ENCODE measurements at places on chromosomes 7 and 10.

GRCh38 chr10:111077479-111077784 is 603 bp downstream of the ADRA2A start:
- no peak for DNase-seq

GRCh38 chr10:29797616-29798015 is 162.8 kb upstream of the SVIL start:
- DNase-seq: no peak

GRCh38 chr7:106625678-106626301 is 35.2 kb downstream of the CCDC71L start:
- DNase-seq: no peak

- no peak for DNase-seq
Measured at GRCh38 chr7:2036786-2037185, 196.0 kb downstream of the MAD1L1 start.

- no peak for DNase-seq
Measured at GRCh38 chr7:147497246-147497645, 1093.3 kb upstream of the C7orf33 start.

DNA sequence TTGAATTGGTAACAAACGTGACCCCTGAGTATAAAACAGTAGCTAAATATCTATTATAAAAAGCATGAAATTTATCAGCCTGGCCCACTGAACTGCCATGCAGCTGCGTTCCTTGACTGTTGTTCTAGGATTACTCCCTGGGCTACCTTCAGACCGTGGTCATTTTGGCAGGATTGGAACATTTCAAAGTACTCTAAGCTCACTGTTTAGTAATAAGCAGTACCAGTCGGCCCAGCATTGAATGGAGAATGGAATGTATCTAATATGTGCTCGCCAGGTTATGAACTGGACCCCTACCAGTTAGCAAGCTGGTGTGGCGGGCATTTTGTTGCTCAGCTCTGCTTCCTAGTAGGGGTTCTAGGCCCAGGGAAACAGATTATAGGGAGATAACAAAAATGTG is 112.2 kb downstream of the SEMA3C start:
- DNase-seq: no peak

- no peak for DNase-seq
Measured at GRCh38 chr10:82969405-82969804, 1094.4 kb downstream of the NRG3 start.

GRCh38 chr10:126250045-126250444 is 138.2 kb downstream of the ADAM12 start:
- DNase-seq: no peak

DNA sequence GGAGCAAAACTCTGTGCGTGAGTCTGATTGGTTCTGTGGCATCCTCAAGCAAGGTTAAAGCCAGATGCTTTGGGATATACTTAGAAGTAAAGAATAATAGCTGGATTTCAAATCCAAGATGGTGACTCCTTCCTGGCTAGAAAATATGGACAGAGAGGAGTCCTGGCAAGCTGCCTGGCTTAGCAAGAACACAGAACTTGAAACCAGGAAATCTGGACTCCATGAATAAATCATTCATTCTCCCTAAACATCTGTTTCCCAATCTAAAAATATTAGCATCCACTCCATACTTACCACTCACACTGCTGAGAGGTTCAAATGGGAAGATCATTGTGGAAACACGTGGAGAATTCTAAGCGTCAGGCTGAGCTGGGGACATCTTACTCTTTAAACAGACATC is 1074.1 kb upstream of the AUTS2 start:
- DNase-seq: no peak

DNA sequence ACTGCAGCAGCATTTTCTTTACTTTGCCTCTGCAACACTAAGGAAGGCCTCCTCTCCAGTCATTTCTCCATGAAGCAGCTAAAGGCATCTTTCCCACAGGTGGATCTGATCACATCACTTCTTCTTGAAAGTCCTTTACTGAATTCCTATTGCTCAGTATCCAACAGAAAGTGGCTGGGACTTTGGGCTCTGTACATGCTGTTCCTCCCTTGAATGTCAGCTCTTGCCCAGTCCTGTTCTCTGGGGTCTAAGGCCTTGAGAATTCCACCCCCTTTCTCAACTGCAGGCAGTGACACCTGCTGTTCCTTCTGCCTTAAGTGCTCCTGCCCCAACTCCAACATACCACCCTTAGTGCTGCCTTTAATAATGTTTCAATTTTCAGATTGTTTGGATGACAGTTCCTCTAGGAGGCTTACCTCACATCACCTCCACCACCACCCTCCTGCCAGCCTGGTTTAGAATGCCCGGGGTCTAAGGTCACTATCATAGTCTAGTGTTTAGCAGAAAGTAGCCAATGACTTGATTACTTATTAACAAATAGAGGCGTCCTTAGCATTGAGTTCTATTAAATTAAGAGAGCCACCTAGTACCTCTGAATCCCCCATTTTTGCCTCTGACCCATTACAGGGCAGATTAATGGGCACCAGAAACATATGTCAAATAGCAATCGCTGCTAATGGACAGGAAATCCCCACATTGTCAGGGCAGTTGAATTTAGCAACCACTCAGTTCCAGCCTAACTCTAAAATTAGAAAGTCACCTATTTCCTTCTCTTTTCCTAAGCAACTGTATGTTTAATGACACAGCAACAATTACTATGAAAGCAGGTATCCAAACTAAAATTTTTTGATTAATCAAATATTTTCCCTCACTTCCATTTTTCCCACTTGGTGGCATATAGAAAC is 11.4 kb downstream of the INHBA start:
- no peak for DNase-seq

DNA sequence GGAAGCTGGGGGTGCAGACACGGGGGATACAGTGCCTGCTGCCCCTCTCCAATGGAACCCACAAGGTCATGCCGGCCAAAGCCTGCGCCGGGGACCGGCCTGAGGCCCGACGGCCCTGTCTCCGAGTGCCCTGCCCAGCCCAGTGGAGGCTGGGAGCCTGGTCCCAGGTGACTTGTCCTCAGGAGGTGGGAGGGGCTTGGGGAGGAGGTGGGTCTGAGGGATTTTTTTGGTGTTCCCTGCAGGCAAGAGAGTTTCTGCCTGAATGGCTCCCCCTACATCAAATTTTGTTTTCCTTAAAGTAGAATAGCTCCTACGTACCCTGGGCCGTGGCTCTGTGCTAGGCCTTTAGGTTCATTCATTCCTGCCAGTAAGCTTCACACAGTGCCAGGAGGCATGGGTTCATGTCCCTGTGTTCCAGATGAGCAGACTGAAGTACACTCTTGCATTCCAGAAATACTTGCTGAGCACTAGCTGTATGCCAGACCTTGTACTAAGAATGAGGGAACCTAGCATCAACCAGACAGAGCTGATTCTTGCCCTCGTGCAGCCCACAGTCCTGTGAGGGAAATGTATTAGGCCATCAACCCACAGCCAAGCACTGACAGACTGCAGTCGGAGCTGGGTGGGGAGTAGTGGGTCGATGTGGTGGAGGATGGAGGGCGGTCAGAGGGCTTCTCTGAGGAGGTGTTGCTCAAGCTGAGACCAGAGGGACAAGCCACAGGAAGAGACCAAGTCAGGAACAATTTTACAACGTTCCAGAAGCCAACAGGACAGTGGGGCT is 31.1 kb downstream of the TBATA start:
- DNase-seq: no peak

- no peak for DNase-seq
Measured at GRCh38 chr10:126422567-126422966, 34.3 kb upstream of the ADAM12 start.

GRCh38 chr10:117652228-117653169 is 110.0 kb downstream of the EMX2 start:
- DNase-seq: no peak

GRCh38 chr10:83908506-83908905 is 230.8 kb upstream of the GHITM start:
- no peak for DNase-seq

- DNase-seq: no peak
Measured at GRCh38 chr10:6743291-6743849, 163.3 kb upstream of the PRKCQ start.

GRCh38 chr7:16028636-16029035 is 342.2 kb upstream of the MEOX2 start:
- no peak for DNase-seq

GRCh38 chr7:74657692-74658177 is at the start of gene GTF2I:
Gene GTF2I, plus strand, starts transcription at chr7:74657718. Its CDS starts 31,411 bp downstream, at chr7:74689129.
- DNase-seq: no peak

DNA sequence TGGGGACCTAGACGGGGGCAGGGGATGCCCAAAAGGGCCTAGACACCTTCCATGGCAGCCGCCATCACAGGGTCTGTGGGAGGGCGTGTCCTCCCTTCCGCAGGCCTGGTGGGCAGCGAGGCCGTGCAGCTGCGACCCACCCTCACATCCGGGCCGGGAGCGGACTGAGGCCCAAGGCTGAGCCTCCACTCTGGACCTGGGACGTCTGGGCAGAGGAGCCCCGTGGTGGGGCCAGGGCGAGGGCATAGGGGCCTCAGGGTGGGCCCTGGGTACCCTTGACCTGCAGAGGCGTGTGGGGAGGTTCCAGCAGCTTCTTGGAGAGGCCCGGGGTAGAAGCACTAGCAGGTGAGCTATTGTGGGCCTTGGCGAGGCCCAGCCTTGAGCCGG is 49.2 kb downstream of the PWWP2B start:
- DNase-seq: no peak

DNA sequence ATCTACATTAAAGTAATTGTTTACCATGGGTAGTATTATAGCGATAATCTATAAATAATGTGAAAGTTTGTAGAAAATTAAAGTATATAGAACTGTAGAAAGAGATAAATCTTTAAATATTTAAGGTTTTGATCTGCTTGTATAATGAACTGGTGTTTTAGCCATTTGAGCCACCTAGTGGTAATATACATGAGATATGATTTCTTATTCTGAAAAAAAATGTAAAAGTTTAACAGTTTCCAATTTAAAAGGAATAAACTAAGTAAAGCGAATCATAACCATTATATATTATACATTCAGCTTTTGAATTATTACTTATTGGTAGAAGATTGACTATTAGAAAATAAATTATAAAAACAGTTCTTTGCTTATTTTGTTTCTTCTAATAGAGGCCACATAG is 91.2 kb downstream of the OTUD1 start:
- DNase-seq: no peak

GRCh38 chr7:112022128-112022527 is 184.1 kb downstream of the DOCK4 start:
- no peak for DNase-seq

DNA sequence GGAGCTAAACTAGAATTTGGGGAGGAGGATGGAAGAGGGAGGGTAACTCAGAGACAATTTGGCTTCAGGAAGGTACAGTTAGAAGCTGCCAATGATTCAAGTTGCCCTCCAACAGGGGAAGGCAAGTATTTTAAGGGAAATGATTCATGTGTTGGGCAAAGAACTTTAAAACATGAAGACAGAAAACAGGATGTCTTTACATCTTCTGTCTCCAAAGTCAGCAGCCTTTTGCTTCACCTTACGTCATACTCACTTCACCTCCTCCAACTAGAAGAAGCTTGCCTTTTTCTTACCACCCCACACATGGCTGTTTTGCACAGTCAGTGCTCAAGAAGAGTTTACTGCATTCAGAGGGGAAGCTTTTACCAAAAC is 36.1 kb downstream of the PPP1R3C start:
- DNase-seq: no peak

GRCh38 chr10:58868736-58869435 is 307.6 kb upstream of the PHYHIPL start:
- DNase-seq: no peak

- no peak for DNase-seq
Measured at GRCh38 chr7:30510124-30511075, 5.8 kb upstream of the GGCT start.

DNA sequence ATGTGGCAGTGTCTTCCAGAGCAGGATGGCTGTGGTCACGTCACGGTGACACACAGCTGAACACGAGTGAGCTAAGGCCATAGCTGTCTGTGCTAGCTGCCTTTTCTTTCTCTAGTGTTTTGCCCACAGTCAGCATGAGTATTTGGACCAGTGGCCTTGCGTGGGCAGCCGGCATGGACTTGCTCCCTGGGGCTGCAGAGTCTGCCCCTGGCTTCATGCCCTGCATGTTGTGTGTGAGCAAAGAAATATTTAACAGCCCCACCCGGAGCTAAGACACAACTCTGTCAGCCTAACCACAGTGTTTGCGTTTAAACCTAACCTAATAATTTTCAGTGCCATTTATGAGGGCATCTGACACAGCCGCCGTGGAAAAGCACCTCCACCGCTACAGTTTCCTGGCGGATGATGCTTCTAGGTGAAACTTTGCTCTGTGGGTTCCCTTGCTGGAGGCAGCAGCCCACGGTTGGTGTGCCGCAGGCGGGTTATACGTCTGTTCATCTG is 14.6 kb downstream of the CHST12 start:
- DNase-seq: no peak

GRCh38 chr7:12728192-12728538 is 40.7 kb downstream of the ARL4A start:
- DNase-seq: no peak

- no peak for DNase-seq
Measured at GRCh38 chr7:94497874-94498670, 11.5 kb upstream of the CASD1 start.

GRCh38 chr10:3781468-3782145 is 3.4 kb downstream of the KLF6 start:
- DNase-seq: no peak

DNA sequence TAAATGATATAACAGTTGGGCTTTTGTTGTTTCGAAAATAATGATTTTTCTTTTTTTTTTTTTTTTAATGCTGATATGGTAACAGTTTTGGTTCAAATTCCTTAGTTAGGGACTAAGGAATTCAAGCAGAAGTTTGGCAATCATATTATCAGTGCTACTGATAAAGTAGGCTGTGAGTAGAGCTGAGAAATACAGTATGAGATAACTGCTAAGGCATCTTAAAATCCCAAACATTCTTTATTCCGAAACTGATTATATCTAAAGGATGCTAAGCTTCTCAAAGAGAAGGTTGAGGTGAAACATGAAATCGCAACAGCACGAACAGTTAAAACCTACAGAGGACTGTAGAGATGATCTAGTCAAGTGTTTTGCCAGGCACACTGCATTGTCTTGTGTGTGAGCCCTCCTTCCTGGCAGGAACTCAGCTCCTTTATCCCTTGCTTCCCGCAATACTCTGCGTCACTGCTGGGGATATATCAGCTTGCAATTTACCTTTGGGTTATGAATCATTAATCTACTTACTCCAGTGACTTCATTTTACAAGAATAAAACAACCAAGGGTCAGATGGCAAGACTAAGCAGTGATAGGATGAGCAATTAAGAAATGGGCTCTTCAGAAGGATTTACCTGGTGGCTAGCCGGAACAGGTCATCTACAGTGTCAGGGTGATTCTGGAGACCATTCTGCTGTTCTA is 36.7 kb downstream of the IRF5 start:
- no peak for DNase-seq

GRCh38 chr7:116800594-116800993 is 61.8 kb upstream of the CAPZA2 start:
- no peak for DNase-seq

GRCh38 chr7:127730658-127731276 is 78.8 kb downstream of the SND1 start:
- DNase-seq: no peak

DNA sequence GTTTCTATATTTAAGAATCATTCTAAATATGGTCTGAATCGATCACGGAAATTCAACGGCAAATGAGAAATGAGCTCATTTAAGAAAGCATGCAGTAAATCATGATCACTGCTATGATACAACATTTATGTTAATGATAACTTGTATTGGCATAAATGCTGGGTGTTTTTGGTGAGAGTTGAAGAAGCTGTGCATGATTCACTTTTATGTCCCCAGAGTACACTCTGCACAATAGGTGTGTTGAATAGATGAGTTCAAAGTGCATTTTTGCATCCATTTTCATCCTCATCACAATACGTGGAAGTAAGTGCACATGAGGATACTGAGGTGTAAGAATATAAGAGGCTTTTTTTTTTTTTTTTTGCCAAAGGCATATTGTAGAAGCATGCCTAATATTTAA is 169.3 kb downstream of the PPP1R17 start:
- no peak for DNase-seq
